ENCODE measurements at places on chromosomes 6 and 20.

- no peak for DNase-seq
These were observed 9.2 kb downstream of the VAPB start for GRCh38 chr20:58398254-58398653.

GRCh38 chr6:116616737-116617053 lies 416 bp downstream of the RSPH4A start:
- DNase-seq, result no peak

DNA sequence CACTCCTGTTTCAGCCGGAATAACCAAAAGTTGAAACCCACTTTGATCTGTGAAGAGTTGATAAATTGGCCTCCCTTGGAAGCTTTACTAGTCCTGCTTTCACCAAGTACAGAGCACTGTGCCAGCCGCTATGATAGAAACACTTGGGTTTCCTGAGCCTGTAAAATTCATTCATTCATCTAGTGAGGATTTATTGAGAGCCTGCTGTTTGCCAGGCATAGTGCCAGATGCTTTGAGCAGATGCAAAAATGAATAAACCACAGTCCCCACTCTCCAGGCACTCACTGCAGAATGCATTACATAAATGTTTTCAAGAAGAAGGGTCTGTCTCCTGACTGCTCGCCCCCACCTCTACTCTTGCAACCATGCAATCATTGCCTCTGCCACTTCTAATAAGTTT lies 25.3 kb upstream of the TMEM217 start:
- no peak for DNase-seq

DNA sequence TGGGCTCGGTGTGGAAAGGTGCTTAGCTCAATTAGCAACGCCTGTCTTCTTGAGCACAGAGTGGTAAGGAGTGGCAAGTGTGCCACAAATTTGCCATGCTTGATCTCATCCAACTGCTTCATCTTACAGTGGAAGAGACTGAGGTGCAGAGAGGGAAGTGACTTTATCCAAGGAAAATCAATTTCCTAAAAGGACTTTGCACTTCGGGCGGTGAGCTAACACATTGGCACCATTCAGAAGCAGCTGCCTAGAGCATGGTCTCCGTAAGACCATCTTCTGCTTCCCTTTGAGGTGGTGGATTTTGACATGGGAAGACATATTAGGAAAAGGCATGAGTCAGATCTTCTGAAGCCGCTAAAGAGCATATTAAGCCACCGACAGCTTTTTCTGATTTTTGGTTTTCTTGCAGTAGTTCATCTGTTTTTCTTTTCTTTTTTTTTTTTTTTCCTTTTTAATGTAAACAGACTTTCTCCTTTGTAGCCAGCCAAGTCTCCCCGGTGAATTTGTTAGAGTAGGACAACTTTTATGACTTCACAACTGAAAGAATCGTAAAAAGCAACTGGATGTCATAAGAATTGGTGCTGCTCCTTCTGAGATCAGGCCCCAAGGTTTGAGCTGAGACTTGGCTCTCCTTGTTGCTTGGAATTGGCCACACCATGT lies 273.2 kb downstream of the CDC5L start:
- DNase-seq, result no peak

DNA sequence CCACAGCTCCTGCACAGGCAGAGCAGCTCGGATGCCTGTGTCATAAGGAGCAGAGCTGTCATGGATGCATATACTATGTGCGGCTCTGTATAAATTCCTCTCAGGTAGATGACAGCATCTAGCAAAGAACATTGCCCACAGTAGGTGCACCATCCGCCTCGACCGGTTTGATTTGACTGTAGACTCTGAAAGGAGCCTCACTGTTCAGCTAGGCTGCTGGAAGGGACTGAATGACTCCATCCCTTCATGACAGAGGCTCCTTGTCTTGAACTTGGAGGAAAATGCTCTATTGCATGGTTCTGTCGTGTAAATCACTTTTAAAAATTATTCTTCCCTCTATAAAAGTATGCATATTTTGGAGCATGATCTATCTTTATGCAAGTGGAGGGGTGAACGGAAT lies 128.8 kb upstream of the QKI start:
- no peak for DNase-seq

GRCh38 chr20:59299945-59300332 lies 472 bp upstream of the EDN3 start:
- no peak for DNase-seq

DNA sequence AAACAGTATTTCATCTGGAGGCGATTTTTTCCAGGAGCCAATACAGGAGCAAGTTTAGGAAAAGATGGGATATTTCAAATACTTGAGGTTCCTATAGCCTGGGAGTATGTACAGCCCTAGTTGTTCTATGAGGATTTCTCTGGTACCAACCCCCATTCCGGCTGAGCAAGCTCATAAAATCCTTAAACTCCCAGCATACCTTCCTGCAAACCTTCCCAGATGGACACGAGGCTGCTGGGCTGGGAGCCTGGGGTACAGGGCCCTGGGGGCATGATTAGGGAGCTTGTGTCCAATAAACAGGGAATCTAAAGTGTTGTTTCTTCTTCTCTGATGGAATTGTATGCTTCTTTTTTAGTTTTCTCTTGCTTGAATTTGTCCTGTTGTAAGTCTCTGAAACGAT lies 1.5 kb downstream of the PRRC2A start:
- DNase-seq, result no peak

DNA sequence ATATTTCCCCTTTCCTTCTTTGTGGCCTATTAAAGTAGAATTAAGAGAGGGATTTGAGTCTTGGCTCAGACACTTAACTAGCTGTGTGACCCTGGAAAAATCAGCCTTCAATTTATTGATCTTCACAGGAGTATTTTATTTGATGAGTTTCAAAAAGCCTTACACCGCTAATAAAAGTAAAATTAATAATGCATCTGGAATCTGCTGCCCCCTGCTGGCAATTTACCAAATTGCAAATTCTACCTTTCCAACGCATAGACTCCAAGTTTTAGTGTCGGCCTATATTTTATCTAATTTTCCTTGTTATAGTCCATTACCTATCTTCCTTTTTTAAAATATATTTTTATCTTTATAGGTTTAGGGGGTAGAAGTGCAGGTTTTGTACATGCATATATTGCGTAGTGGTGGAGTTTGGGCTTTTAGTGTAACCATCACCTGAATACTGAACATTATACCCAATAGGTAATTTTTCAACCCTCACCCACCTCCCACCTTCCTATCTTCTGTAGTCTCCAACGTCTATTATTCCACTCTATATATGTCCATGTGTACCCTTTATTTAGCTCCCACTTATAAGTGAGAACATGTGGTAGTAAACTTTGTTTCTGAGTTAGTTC lies 46.3 kb downstream of the GOPC start:
- DNase-seq, result peak; percentile 22

GRCh38 chr20:37278966-37279590 lies 10.4 kb upstream of the MANBAL start:
- DNase-seq, result no peak

- no peak for DNase-seq
These were observed 45.9 kb downstream of the PTPRK start for GRCh38 chr6:128474481-128474880.

- no peak for DNase-seq
These were observed 2.4 kb upstream of the TNXB start for GRCh38 chr6:32111424-32112066.

DNA sequence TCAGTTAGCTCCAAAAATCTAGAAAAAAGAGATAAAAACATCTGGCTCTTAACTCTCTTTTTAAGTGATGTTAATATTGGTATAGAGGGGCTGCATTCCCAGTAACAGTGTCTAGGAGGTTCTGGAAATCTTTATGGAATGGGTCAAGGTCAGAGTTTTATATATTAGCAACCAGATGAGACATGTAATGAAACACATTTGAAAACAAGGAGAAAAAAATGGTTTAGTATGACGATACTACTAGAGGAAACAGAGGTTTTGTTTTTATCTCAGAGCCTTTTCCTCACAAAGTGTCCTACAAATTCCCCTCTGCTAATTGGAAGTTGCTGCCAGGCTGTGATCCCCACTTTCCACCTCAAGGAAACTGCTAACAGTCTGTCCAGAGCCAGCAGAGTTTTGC lies 100.6 kb upstream of the ISM1 start:
- no peak for DNase-seq

GRCh38 chr6:12165722-12166280 lies 124.4 kb upstream of the EDN1 start:
- no peak for DNase-seq

DNA sequence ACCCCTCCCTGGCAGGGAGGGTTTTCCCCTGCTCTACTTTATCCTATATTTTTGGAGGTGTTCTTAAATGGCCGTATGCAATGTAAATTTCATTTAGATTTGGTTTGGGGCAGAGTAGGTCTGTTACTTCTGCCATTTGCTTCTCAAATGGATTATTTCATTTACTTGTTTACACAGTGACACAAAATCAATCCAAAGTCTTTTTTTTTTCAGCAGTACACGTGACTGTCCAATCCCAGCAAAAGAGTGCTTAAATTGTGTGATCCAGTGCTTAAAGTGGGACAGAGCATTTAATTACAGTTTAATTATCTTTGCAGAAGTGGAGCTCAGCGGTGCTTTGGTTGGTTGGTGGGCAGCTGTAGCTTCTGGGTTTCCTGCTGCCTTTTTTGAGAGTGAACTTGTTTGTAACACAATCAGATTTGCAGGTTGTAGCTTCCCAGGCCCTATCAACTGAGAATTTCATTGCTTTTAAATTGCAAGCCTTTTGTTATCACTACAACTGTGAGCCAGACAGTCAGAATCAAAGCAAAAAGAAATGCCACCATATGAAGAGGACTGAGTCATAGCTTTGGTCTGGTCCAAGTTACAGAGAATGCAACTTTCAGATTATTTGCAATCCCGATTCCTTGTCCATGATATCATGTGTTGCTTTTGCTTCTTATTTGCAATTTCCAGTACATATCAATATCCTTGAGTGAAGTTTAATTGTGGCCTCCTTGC lies 216.9 kb downstream of the DOK5 start:
- no peak for DNase-seq

DNA sequence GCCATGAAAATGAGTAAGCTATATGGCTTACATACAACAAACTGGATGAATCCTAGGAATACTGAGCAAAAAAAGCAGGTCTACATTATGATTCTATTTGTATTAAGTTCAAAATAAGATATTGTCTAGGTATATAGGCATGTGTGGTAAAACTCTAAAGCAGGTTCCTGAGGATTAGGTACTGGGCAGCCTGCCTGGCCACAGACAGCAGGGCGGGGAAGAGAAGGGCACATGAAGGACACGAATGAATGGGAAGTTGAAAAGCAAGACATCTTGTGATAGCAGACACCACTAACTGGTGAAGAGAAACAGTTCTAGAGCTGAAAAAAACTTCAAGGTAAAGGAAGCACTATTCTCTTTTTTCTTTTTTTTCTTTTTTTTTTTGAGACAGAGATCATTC lies 72.6 kb upstream of the SLC4A11 start:
- no peak for DNase-seq

DNA sequence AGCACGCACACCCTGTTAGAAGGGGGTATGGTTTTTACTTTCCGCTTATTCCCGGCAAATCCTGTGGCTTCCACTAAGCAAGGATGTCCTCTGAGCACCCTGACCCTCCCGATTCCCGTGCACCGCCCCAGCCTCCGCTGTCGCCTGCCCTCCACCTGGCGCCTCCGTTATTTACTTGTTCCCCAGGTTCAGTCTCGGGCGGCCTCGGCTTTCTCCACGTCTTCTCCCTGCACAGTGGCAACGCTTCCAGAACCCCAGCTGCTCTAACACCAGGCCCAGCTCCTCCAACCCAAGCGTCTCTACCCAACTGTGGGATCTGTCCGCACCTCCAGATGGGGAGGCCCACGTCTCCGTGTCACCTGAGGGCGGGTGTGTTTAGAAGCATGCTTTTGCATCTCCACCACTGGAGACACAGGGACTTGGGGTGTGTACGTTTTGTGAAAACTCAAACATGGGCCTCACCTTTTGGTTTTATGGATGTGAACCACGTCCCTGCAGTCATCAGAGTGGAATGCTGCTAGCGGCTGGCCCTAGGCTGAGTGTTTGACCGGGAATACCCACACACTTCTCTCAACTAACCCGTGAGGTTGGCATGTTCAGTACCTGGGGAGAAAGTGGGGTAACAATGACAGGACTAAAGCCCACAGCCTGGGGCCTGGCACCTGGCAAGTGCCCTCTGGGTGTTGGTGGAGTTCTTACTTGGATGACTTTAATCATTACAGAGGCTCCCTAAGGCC lies 79.9 kb downstream of the THBS2 start:
- no peak for DNase-seq

DNA sequence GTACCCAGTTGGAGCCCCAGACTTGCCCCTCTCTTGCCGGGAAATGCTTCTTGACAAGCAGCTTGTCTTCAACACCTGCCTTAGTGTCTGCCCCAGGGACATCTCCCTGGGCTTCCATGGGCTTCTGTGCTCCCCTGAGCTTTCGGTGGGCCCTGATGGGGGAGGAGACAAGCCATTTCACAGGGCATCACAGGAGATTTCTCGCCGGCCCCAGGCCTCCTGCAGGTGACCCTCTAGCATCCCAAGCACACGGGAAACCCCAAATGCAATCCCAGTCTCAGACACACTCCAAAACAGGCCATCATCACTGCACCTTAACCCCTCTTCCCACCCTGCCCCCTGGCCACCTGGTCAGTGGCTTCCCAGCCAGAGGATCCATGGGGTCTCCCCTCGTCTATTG lies 74.5 kb downstream of the JPH2 start:
- DNase-seq, result no peak

GRCh38 chr6:110239526-110240274 lies 59.5 kb downstream of the CDC40 start:
- DNase-seq, result no peak

DNA sequence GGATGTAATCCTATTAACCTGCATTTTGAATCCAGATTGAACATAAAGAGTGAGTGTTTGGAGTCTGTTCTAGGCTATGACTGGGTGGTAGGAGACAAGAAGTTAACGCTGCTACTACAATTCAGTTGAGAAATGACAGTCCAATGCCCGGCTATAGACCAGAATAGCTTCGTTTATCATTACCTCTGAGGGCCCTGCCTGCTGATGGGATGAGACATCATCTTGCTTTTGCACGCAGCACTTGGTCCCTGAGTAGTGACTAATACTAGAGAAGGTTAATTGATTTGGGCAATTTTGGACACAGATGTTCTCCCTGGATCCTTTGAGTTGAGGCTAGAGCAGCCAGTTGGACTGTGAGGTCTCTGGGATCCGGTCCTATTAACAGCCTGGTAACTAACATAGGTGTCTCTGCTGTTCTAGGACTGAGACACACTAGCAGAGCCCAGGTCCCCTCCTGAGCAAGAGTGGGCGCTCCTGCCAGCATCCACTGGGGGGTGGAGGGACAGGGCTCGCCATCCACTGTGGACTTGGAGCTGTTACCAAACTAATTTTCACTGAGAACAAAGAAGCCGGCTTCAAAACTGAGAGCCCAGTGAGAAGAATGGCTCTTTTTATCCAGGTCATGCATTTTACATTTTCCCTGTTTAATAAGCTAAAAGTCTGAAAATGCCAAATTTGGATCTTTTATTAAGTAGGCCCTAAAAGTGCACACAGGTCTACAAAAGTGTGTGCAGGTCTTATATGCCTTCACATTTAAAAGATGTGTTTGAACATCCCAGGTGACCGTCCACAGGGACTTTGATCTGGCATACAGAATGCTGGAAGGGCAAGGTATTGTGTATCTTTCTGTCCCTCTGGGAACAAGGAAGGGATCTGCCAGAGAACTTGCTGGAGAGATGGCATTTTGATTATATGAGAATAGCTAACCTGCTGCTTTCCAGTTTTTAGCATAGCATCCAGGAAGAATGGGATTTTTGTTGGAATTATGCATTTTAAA lies 212.5 kb downstream of the CDH4 start:
- DNase-seq, result no peak
